ENCODE measurements at places on chromosomes 7 and 10. TPM values are rescaled to one million over a fixed set of nuclear protein-coding genes. Genes with fewer than 3 reads are reported as not detected.

Gene RADIL
- total RNA-seq, result 0.15 TPM

Gene SMKR1
- 1.1 TPM for total RNA-seq

Gene NRG3
- total RNA-seq, result not detected

Gene ANKRD30A
- total RNA-seq, result not detected

Gene GPR141
- total RNA-seq, result not detected

All from T-helper 1 cell treated with Interleukin-12 subunit alpha and Interleukin-12 subunit beta and Interleukin-4 antibody, amounts not matched to agents 30 ng/mL and 1 ng/mL, for 36 hours (primary cell).